ENCODE measurements at places on chromosomes 2 and 18.

DNA sequence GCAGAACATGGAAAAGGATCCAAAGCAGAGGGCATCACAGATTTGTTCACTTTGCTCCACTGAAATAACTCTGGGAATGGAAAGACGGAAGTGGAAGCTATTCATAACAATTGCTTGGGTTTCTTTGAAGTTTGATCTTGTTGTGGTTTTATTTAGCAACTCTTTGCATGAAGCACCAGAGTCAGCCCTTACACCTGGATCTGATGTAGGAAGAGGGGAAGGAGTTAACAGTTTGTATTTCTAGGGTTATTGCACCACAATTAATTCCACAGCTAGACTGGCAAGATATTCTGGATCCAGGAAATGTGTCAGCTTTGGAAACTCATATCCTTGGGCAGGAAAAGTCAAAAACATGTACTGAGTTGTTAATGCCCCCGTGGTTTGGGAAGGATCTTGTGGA is 1143.4 kb downstream of the CNTNAP5 start:
- DNase-seq = no peak

DNA sequence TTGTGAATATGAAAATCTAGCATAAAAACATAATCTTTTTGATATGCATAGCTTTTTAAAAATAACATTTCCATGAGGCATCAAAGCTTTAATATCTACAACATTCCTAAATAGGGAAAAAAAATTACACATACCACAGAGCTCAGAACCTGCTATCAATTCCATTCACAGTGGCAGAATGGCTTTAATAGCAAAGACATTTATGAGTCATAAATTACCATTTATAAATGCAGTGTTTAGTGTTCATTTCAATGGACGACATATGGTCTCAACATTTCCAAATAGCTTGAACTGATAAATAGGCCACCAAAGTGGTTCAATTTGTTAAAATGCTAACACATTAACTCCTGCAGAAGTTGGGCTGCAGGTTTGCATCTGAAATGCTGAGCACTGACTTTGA is 600.6 kb upstream of the SETBP1 start:
- DNase-seq = no peak

DNA sequence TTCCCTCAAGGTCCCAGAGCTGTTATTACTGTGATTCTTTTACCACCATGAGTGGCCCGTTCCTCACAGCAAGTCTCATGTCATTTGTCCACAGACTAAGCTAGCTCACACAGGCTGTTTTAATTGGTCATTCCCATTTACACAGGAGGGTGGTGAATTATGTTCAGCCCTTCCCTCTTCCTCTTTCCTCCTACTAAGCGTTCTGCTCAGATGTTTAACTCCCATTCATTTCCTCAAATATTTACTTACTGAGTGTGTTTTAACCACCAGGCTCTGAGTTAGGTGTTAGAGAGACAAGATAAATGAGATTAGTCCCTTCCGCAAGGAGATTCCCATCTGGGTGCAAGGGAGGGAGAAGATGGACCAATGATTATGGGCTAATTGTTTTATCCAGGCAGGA is 403.6 kb upstream of the ACVR2A start:
- DNase-seq = no peak

GRCh38 chr18:67520351-67520921 is 3.9 kb upstream of the DSEL start:
- DNase-seq = peak; percentile 76

DNA sequence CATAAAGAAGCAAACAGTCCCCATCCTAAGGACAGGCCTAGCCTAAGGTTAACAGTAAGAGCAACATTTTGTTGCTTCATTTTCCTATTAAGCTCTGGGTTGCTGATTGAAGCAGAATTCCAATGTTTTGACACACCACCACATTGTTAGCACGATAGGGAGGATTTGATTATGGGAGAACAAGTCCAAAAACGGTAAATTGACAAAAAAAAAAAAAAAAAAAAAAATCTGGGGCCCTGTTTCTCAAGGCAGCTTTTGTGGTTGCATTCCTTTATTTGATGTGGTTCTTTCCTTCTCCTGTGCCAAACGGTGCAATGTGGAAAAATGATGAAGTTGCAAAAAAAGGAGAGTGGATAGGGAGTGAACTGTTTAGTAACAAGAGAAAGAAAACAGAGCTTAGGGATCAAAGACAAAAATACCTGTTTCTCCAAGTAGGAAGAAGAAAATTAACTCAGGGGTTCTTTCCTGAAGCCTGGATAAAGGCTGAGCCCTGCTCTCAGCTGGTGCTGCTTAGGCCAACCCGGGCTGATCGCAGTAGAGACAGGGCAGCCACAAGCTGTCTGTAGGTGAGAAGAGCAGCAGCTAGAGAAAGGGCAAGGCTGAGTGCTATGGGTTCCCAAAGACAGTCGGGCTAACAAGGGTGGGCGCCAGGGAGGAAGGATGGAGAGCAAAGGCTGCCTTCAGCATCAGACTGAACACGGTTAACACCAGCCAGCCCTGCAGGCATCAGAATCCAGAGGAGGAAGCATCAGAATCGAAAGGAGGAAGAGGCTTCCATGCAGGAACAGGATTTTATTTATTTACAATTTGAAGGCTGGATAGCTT is 167.8 kb upstream of the FOSL2 start:
- peak; percentile 93 for DNase-seq

DNA sequence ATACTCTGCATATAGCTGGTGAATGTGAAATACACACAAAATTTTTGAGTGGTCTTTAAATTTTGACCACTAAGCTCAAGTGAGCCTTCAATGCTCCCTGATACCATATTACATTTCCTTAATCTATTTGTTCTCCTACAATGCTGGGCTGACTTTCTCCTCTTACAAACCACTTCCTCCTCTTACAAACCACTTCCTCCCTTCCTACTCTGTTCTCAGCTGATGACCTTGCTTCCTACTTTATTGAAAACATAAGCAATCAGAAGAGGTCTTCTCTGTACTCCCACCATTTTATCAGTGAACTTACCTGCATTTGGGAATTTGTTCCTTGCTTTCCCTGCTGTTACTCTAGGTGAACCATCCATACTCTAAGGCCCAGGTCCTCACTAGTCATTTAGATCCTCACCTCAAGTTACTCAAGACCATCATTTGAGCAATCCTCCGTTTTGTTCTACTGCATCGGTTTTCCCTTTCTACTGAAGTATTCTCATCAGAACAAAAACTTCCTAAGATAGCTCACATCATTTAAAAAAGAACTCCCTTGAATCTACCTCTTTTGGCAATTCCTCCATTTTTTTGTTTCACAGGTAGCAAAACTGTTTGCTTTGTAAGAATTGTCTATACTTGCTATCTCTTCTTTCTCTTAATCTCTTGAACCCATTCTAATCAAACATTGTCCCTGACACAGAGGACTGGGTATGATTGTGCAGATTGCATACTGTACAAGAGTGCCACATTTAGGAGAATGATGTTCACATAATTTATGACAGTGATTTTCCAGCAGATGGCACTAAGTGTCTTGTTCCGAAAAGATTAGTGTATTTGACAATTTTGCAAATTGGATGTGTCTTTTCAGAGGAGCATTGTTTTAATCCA is 96.5 kb downstream of the EPB41L5 start:
- peak; percentile 59 for DNase-seq

- no peak for DNase-seq
Measured at GRCh38 chr18:56853961-56854360, 202.8 kb downstream of the WDR7 start.

- no peak for DNase-seq
Measured at GRCh38 chr2:95344656-95345055, 47.5 kb downstream of the KCNIP3 start.

Data from IMR-90 (cell line).